Stimulated activated naive CD4-positive, alpha-beta T cell treated with Interleukin-2 at 50 U/mL for 16 hours (primary cell): ENCODE measurements at places on chromosomes 16 and 17.

DNA sequence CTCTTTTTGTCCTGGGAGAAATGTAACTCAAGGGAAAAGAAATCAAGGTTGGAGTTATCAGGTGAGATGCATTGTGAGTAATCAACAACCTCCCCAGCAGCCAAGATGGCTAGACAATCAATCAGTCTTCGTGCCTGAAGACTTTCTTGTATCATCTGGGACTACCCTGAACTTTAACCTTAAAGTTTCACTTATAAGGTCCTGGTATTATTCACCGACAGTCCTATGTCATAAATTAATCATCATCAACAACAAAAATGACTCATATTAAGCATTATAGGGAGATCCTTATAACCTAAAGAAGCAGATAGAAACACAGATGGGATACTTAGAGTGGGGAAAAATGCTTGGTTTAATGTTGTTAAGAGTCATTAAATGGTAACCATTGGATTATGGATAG, 7.7 kb upstream of the TEKT3 start:
- DNase-seq: no peak

DNA sequence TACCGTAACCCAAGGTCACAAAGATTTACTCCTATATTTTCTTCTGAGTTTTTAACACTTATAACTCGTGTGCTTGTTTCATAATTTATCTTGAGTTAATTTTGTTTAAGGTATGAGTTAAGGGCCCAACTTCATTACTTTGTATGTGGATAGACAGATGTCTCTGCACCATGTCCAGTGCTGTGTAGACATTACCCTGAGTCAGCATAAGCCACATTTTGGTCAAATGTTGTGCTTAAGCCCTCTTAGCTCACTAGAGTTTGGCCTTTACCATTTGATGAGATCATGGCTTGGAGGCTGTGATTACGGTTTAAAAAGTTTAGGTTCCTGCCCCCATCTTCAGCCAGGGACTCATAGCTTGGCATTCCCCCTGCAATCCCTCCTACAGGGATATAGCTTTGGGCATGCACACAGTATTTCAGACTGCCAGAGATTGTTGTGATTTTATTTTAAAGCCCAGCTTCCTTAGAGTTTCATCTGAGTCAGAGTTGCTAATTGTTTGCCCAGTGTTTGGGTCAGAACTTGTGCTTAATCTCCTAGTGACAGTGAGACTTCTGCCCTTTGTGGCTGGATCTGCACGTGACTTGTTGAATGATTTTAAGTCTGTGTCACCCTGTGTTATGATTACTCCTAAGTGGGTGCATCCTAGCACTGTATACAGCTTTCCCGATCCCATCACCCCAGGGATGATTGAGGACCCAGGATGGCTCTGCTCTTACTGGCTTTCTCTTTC, 393.1 kb downstream of the CNTNAP4 start:
- no peak for DNase-seq

DNA sequence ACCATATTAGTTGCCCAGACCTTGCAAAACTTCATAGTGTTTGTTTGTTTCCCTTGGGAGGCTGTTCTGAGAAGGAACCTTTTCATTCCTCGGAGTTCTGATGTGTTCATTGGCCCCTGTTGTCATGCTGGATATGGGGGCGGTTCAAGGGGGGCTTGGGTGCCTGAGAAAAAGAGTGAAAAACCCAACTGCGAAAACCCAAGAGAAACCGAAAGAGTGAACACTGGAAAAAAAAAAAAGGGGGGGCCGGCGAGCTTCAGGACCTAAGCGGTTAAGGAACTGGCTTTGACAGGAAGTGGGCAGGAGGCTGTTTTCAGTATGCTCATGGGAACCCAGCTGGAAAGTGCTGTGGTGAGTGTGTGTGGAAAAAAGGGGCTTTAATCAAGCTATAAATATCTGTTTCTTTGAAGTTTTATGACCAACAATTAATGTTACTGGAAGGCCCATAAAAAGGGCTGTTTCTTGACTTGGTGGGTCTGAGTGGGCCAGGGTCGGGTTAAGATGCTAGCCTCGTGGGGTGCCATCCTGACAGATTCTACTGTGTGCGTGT, 510.7 kb downstream of the MAF start:
- peak; percentile 69 for DNase-seq

DNA sequence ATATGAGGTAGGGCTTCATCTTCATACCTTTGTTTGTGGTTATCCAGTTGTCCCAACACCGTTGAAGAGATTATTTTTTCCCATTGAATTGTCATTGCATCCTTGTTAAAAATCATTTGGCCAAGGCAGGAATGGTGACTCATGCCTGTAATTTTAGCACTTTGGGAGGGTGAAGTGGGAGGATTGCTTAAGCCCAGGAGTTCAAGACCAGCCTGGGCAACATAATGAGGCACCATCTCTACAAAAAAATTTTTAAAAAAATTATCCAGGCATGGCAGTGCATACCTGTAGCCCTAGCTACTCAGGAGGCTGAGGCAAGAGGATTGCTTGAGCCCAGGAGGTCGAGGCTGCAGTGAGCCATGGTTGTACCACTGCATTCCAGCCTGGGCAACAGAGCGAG, 223.9 kb downstream of the TANC2 start:
- no peak for DNase-seq

DNA sequence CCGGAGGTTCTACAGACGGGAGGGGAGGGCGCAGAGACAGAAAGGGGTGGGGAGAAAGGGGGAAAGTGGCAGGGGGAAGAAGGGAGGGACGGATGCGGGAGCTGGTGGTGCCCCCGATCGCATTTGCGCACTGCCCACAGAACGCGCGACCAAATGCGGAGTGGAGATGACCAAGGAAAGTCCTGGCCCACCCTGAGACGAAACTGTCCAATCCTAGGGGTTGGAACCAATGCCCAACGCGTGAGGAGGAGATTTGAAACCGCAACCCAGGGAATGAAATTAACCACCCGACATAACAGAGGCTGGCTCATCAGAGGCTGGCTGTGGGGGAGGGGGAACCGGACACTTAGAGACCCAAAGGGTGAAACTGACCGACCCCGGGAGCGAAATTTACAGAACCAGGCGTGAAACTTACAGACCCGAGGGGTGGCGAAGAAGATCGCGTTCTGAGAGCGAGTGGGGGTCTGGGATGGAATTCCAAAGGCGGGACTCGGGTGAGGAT, 1.4 kb downstream of the HES7 start:
- DNase-seq: peak; percentile 6

DNA sequence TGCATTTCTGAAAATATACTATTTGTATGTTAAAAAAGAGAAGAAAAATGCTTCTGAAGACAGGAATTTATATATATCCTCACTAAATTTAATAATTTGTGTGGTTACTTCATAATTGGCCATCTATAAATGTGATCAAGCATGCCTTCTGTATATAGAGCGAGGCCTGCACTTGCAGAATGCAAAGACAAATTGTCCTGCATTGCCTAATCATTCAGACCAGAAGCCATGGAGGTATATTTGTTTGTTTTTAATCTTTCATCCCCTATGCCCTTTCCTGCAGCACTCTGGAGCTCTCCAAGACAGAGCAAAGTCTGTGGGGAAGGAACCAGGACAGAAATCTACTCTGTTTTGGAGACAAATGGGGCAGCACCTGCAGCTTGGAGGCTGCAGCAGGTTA, 23.8 kb upstream of the DDX52 start:
- no peak for DNase-seq

DNA sequence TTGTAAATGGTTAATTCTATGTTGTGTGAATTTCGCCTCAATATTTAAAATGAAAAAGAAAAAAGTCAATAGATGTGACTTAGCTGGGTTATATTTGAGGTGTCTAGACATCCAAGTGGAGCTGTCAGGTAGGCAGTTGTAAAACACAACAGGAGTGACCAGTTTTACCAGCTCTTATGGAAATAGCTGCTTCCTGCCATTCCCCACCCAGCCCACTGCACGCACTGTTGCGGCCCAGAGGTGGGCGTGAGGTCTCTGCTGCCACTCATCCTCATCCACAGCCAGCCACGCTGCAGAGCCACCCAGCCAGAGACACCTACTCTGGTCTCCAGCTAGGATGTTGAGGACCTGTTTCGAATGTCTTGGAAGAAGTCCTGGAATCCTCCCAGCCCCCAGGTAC, 3.4 kb upstream of the CARD14 start:
- no peak for DNase-seq

GRCh38 chr16:76879420-76879819, 311.6 kb upstream of the MON1B start:
- no peak for DNase-seq

GRCh38 chr16:85836706-85837582, 37.4 kb downstream of the COX4I1 start:
- DNase-seq: no peak
